Muscle of arm (tissue), 14 donors: ENCODE measurements at places on chromosomes 13 and 19. TPM values are rescaled to one million over a fixed set of nuclear protein-coding genes. Genes with fewer than 3 reads are reported as not detected.

- DNase-seq = no peak
Observed at GRCh38 chr19:28934631-28935030, 278.3 kb downstream of the UQCRFS1 start.

Gene PGLYRP1
- polyA plus RNA-seq = not detected

Gene PEAK3
- 0.16 TPM for polyA plus RNA-seq

Gene ATCAY
- 0.13 TPM for polyA plus RNA-seq

- no peak for DNase-seq
Observed at GRCh38 chr13:40061466-40062450, 406.3 kb downstream of the COG6 start.

GRCh38 chr19:16921766-16922591 is 33.2 kb downstream of the F2RL3 start:
- no peak for DNase-seq

GRCh38 chr13:29581666-29582065 is 13.8 kb downstream of the SLC7A1 start:
- no peak for DNase-seq

- no peak for DNase-seq
Observed at GRCh38 chr13:95480131-95480545, 72.4 kb upstream of the CLDN10 start.

DNA sequence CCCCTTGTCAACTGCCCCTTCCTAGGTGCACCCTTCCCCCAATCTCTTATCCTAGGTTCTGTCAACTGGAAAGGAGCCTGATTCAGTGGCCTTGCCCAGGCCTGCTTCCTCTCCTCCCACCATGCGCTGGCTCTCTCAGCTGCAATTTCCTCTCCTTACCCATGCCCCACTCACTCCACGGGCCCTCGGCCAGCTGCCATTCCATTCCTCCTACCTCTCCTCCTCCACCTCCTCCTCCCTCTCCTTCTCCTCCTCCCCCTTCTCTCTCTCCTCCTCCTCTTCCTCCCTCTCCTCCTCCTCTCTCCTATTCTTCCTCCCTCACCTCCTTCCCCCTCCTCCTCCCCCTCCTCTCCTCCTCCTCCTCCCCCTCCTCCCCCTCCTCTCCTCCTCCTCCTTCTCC is 9.6 kb upstream of the TIMM44 start:
- no peak for DNase-seq

- no peak for DNase-seq
Observed at GRCh38 chr19:30563691-30564090, 191.5 kb downstream of the ZNF536 start.

Gene GFY
- polyA plus RNA-seq = not detected

- DNase-seq = no peak
Observed at GRCh38 chr19:2815191-2815614, 4.5 kb upstream of the ZNF554 start.

Gene DPY19L3
- polyA plus RNA-seq = 33.8 TPM

Gene TMEM145
- 0.29 TPM for polyA plus RNA-seq

DNA sequence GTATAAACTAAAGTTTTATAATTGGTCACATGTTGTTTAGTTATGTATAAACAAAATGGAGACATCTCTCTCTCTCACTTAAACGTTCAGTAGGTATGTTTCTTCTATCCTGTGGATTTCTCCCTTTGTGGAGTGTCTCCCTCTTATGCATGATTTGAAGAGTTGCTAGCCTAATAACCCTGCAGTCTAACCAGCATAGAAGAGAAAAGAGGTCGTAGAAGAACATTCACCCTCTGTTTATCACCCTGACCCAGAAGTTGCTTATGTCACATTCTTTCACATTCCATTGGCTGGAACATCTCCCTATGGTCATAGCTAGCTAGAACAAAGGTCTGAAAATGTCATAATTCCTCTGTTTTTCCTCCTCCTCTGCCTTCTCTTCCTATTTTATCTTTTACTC is 176.8 kb upstream of the PCDH20 start:
- DNase-seq = no peak

DNA sequence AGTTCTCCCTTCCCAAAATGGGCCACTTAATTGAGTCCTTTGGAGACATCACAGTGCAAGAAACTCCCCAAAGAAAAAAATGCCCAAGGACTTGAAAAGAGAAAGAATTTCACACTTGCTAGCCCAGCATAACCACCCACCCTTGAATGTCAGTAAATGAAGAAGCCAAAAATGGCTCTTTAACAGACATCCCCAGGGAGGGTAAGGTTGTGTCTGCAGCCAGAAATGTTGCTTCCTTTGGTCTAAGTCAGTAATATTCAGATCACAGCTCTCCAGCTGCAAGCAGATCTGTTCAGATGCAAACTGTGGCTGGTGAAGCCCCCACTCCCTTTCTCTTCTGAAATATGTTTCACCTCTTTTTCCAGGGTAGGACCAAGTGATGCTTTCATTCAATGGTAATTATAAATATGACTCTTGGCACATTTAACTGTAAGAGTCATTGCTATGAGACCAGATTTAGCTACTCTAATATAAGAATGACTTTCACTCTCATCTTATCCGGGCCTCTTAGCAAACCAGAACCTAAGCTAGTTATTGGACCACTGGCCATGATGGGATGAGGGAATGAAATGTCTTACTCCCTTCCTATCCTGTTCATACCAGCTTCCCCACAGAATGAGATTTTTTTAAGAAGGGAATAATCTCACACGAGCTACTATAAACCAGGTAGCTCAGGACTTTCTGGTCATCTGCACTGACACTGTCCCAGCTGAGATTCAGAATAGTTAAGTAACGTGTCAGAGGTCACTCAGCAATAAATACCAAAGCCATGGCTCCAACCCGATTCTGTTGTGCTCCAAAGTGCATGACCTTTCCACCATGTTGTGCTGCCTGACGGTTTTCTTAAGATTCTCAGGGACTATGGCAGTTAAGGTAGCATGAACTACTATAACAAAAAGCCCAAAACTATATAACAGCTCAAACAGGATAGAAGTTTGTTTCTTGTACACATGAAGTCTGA is 234.1 kb downstream of the FOXO1 start:
- no peak for DNase-seq

DNA sequence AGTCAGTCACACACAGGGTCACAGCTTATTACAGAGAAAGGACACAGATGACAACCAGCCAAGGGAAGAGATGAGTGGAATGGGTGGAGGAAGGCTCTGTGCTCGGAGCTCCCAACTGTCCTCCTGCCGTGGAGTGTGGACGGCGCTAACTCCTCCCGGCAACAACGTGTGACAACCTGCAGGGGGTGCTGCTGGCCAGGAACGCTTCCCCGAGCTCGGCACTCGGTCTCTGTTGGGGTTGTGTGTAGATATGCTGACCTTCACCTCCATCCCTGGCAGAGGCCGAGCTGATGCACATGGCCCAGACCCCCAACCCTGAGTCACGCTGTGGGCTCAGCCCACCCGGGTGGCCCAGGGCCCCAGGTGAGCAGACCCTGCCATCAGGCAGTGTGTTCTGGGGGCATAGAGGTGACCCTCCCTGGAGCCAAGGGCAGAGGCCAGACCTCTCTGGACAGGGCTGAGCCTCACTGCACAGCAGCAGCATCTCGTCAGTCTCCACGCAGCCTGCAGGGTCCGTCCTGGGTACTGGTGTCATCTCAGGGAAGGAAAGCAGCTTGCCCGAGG is 14.1 kb downstream of the ZNF444 start:
- DNase-seq = no peak

DNA sequence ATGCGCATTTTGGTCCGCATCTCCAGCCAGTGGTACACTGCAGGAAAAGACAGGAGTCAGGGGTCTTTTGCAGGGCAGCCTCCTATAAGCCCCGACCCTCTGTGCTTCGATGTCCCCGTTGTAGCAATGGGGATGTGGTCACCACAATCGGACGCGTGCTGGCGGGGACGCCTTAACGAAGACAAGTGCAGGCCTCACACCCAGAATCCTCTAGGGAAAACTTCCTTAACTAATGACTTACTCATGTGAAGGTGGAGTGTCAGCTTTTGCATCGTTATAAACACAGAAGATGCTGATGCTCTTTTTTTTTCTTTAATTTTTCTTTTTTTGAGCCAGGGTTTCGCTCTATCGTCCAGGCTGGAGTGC is 22.1 kb downstream of the VASP start:
- no peak for DNase-seq

Gene KLK14
- polyA plus RNA-seq = 0.12 TPM

- DNase-seq = no peak
Observed at GRCh38 chr13:30396434-30397075, 25.7 kb upstream of the UBE2L5 start.

GRCh38 chr19:54319892-54320670 is 7.1 kb upstream of the LILRA5 start:
- no peak for DNase-seq

- no peak for DNase-seq
Observed at GRCh38 chr19:33275933-33276619, 26.3 kb downstream of the CEBPA start.
